ENCODE measurements at places on chromosomes 11 and 22.
A peak's percentile ranks its signal among the peaks of the same experiment; 100 is the strongest.

DNA sequence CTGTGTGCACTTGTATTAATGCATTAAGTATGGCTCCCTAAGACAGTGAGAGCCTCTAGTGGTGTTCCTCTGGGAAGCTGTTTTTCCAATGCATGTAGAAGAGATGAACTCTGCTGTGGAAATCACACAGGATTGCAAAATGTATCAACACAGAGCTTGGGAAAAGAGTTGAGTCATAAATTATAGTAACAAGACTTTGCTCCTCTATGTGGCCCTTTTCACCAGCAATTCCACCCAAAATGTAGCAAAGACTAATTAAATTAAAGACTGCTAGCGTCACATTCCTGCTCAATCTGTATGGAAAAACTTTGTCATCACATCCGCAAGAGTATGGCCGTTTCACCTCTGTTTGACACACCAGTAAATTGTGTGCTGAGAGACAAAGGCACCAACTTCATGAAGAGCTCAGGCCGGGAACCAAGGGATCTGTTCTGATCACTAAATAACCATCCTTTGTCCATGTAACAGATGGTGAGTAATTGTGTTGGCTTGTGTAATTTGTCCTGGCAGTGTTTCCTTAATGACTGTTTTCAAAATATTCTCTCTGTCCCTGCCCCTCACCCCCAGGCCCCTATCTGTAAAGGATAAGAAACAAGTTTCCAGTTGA, 209.2 kb upstream of the SORL1-AS1 start:
- DNase-seq = no peak

DNA sequence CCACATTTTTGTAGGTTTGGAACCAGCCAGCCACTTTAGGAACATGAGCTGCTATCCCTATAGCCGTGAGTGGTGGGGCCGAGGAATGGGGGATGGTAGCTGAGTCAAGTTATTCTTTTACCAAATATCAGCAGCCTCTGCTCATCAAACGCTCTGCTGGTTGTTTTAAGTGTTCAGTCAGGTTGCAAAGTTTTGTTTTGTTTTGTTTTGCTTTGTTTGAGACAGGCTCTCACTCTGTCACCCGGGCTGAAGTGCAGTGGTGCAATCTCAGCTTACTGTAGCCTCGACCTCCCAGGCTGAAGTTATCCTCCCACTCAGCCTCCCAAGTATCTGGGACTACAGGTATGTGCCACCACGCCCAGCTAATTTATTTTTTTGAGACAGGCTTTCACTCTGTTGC, 14.4 kb downstream of the CABIN1 start:
- no peak for DNase-seq

GRCh38 chr22:35910926-35911325, 117.7 kb downstream of the RBFOX2 start:
- no peak for DNase-seq

DNA sequence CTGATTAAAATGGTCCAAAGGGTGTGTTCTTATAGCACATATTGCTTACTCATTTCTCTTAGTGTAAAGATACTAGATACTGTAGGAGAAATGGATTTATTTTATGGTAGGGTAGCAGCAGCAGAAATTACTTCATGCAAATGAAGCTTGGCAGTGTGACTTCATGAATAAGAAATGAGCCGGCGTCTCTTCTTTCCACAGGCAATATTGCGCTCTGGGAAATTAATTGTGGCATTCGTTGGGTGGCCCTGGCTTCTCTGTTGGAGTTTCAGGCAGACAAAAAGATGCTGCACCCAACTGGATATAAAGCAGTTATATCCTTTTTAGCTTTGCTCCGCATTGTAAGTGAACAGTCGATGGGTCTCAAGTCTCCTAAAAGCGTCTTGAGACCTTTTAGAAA, 211.0 kb upstream of the NAV2 start:
- DNase-seq = no peak

GRCh38 chr11:110573411-110573810, 138.8 kb downstream of the ARHGAP20 start:
- no peak for DNase-seq

- DNase-seq = peak; percentile 57
Measured at GRCh38 chr22:38353142-38353629, 36.0 kb upstream of the CSNK1E start.

GRCh38 chr11:41866525-41866924, 407.1 kb upstream of the LRRC4C start:
- no peak for DNase-seq

DNA sequence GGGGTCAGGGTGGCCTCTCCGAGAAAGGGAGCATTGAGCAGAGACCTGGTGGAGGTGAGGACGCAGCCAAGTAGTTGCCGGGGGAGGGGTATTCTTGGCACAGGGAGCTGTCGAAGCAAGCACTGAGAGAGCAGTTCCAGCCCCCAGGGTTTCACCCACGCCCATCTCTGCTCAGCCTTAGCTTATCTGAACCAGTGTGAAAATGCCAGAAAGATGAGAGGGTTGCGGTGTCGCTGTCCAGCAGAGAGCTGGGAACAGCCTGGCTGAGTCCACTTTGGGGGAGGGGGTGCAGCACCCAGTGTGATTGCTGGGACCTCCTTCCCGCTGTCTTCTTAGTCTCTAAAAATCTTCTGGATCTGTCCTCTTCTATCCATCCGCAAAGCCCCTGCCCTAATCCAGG, 123.3 kb upstream of the TBCEL start:
- DNase-seq = no peak

- no peak for DNase-seq
Measured at GRCh38 chr22:35888181-35888870, 140.3 kb downstream of the RBFOX2 start.

DNA sequence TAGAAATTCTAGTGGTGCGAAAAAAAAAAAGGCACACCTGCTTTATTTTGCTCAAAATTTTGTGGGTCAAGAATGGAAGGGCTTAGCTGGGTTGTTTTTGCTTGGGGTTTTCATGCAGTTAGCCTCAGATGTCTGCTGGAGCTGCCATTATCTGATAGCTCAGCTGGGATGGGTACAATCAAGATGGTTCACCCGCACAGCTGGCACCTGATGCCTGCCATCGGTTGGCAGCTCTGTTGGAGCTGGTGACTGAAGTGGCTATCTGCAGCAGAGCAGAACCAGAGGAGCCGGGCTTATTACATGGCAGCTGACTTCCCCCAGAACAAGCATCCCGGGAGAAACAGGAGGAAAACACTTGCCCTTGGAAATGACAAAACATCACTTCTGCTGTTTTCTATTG, 12.1 kb upstream of the ELFN2 start:
- DNase-seq = no peak

DNA sequence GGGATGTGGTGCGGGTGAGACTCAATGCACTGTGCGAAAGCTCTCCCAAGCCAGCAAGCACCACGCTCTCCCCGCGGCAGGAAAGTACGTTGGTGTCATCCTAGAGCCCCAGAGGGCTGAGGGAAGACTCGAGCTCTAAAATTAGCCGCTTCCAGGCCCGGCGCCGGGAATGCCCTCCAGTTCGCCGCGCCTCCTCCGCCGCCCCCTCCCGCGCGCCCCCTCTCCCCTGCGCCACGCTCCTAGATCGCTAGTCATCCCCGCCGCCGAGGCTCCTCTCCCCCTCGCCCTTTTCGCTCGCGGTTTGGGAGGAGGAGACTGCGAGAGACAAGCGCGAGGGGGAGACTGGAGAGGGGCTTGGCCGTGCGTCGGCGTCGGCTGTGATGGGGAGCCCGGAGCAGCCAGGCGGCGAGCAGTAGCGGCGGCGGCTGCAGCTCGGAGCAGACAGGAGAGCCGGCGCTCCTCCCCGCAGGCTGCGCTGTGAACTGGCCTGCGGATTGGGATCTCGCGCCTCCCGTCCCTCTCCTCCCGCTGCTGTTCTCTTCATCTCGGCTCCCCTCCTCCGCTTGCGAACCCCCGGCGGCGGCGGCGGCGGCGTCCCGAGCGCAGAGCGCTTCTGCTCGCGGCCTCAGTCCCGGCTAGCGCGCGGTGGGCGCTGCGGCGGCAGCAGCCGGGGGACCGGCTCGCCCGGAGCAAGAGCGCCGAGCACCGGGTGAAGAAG, at the start of gene FAT3:
Gene FAT3, plus strand, starts transcription at position 412 of the 718 bp plus-strand sequence. CDS start 127,295 bp downstream, outside the sequence.
- DNase-seq = no peak

GRCh38 chr22:17339095-17339693, 30.1 kb upstream of the CECR2 start:
- no peak for DNase-seq

DNA sequence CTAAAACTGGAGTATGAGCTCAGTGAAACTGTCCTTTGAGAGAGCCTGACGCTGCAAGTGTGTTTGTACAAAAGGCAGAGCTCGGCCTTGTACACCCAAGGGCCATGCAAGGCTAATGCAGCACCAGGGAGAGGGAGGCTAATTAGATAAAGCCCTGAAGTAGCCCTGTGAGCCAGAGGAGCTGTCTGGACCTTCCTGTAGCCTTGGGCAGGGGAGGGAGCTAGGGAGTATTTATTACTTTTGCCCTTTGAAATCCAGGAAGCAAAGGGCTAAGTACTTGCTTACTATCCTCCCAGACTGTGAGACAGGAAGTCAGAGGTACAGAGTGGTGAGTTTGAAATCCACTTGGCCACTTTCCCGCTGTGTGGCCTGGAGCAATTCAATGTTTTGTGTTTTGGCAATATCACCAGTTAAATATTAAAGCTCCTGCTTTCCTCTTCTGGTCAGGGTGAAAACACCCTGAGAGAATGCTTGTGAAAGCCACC, 10.2 kb upstream of the LDHA start:
- no peak for DNase-seq

DNA sequence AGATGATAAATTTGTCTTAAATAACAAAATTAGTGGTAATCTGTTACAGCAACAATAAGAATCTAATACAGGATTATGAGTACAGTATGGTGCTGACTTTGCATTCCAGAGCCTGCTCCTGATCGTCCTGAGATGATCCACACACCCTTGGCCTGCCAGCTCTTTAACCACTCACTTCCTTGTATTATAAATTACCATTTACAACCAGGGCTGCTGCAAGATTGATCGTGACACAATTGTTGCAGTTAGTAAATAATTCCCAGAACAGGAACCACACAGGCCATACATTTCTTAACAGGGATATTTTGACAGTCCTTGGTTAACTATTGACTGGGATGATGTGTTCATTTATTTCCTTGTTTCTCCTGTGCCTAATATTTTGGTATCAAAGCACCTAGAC, 3.8 kb upstream of the CBLIF start:
- DNase-seq = no peak

DNA sequence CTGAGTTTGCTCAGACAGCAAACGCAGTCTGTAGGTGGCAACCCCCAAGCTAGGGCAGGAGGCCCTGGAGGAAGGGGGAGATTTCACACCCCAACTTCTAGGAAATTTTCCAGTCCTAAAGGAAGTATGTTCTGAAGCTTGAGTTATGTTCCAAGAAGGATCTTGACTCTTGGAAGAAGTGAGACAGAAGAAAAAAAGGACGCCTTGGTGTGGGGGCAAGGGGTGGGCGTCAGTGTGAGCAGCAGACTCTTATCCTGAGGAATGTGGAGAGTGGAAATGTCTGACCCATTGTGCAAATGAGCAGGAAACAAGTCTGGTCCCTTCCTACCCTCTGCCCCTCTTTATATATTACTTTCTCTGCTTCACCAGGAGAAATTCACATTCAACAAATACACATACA, 368.5 kb upstream of the NARS2 start:
- no peak for DNase-seq

- DNase-seq = no peak
Measured at GRCh38 chr11:83671289-83671688, 385.1 kb upstream of the CCDC90B start.

All from activated CD4-positive, alpha-beta T cell treated with anti-CD3 and anti-CD28 coated beads for 4 hours (primary cell).